Immature natural killer cell (primary cell): ENCODE measurements at places on chromosomes 3 and 15. TPM values are rescaled to one million over a fixed set of nuclear protein-coding genes. Genes with fewer than 3 reads are reported as not detected.
A peak's percentile ranks its signal among the peaks of the same experiment; 100 is the strongest.

Gene CISH
- polyA plus RNA-seq, result 23.2 TPM

GRCh38 chr15:64522226-64522823 lies 61.9 kb downstream of the ZNF609 start:
- H3K4me1 ChIP-seq, result peaks cover 32% of the 10 kb centered on the region
- H3K27me3 ChIP-seq, result no peaks in the 10 kb centered on the region
- H3K4me3 ChIP-seq, result no peak overlapping the region
- DNase-seq, result no peak
- H3K27ac ChIP-seq, result peak overlapping the region; percentile 1
- no peaks in the 10 kb centered on the region for H3K36me3 ChIP-seq

Gene PRSS50
- polyA plus RNA-seq, result not detected

Gene FOXB1
- not detected for polyA plus RNA-seq

- H3K4me3 ChIP-seq, result no peak overlapping the region
- H3K4me1 ChIP-seq, result peaks cover 6% of the 10 kb centered on the region
- no peak overlapping the region for H3K27ac ChIP-seq
- peaks cover 3% of the 10 kb centered on the region for H3K36me3 ChIP-seq
- no peak for DNase-seq
- H3K27me3 ChIP-seq, result peaks cover 3% of the 10 kb centered on the region
These were observed 205.4 kb upstream of the TRIM42 start for GRCh38 chr3:140472306-140473020.

DNA sequence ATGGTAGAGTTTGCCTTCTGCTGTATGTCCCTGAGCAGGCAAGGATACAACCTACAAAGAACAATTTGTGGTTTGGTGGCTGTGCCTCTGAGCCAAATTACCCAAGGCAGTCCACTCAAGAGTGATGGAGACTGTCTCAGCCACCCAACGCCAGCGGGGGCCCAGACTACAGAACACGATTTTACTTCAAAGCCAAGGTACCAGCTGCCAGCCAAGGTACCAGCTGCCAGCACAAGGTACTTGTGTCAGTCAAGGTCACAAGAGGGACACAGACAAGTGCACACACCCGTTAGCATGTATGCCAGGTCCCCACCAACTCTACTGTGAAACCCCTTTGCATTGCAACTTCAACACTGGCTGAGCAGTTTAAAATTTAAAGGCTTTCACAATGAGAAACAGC lies 23.5 kb downstream of the COLQ start:
- no peaks in the 10 kb centered on the region for H3K36me3 ChIP-seq
- no peak overlapping the region for H3K4me3 ChIP-seq
- H3K27me3 ChIP-seq, result no peaks in the 10 kb centered on the region
- peaks cover 87% of the 10 kb centered on the region for H3K4me1 ChIP-seq
- no peak for DNase-seq

Gene PEX11A
- 5.9 TPM for polyA plus RNA-seq

Gene GSK3B
- 26.6 TPM for polyA plus RNA-seq
